ENCODE measurements at places on chromosomes 6 and 20.

DNA sequence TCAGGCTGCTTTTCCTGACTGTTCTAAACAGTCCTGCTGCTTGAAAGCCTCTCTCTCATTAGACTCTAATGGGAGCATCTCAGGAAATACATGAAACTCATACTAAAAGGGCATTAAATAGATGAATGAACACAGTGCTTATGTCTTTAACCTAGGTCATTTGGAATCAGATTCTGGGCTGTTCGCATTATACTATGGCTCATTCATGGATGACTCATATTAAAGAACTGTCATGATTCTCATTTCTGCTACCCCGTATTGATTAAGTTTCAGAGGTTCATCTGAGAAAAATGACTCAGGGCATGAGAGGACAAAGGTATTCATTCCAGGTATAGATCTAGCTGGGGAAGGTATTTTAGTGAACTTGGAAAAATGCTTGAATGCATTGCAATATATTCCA, 335.5 kb downstream of the GJA1 start:
- no peak for DNase-seq

GRCh38 chr6:89045011-89045387, 35.6 kb upstream of the PNRC1 start:
- DNase-seq, result no peak

- DNase-seq, result no peak
These were observed 361.9 kb upstream of the JARID2 start for GRCh38 chr6:14883921-14884320.

DNA sequence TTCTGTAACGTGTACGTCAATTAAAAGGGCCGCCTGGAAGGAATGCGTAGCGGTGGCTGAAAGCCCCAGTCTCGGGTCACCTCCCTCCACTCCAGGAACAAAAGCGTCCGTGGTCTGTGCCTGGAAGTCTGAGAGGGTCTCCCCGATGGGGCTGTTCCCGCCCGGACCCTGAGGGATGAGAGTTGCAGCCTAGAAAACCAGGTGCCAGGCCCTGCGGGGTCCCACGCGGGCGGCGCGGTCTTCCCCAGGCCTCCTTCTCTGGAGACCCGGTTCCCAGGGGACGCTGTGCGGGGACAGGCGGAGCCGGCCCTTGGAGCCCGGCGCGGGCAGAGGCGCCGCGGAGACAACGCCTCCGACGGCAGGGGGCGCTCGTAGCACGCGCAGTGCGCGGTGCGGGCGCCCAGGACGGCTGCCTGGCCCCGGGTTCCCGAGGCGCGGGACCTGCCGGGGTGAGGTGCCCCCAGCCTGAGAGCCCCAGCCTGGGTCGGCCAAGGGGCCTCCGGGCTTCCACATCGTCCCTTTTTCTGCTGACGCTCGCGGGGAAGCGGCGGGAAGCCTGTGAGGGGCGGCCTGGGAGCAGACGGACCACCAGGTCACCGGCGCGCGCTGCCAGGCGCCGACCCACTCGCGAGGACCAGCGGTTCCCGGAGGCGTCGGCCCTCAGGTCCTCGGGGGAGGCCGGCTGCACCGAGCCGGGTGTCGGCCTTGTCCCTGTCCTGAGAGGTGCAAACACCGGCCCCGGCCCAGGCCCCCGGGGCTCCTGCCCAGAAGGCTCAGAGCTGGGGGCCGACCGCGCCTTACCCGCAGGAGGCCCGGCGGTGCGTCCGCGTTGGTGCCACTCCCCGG, 5.3 kb upstream of the FOXC1 start:
- no peak for DNase-seq

- no peak for DNase-seq
These were observed 1.0 kb upstream of the LY6G6D start for GRCh38 chr6:31713991-31714684.

- no peak for DNase-seq
These were observed 1.1 kb downstream of the SNPH start for GRCh38 chr20:1267161-1267560.

DNA sequence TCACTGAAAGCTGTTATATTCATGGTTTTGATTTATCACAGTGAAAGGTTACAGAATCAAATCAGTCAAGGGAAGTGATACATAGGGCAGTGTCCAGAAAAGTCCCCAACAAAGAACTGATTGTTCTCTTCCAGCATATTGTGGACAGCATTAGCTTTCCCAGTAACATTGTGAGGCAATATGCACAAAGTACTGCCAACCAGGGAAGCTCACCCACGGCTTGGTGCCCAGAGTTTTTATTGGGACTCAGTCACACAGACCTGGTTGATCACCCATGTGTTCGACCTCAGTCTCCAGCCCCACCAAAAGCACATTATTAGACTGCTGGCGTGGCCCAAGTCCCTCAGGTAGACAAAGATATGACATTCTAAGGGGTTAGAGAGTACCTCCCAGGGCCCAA, 76.0 kb downstream of the LCA5 start:
- no peak for DNase-seq

GRCh38 chr6:156890627-156891314, 113.6 kb downstream of the ARID1B start:
- DNase-seq, result no peak

DNA sequence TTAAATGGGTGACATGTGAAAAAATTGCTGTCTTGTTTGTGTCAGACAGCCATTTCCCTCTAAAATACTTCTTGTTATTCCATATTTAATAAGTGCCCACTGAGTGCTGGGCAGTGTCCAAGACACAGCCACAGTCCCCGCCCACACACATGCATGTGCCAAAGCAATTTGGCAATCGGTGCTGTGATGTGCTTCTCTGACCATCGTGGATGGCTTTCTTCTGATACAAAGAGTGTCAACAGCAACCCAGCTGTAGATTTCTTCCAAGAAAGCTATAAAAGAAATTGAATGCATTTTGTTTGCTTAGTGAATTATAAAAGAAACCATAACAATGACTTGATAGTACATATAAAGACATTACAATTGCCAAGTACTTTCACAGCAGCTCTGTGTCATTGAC, 140.5 kb upstream of the ATXN1 start:
- DNase-seq, result peak; percentile 51

GRCh38 chr6:101386982-101387381, 6.5 kb upstream of the GRIK2 start:
- no peak for DNase-seq

DNA sequence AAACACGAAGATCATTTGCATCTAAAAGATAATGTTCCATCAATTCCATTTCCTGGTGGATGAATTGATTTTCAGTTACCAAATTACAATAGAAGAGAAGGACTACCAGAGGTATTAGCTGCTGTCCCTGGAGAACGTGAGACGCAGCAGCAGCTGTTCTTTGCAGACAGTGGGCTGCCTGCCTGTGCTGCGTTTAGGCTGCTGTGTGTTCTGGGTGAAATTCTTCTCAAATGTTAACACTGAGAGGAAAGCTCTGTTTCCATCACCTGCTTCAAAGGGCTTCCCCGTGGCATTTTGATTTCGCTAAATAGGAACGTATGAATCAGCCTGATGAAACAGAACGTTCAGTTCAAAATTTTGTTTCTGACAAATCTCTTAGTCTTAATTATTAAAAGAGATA, 362.2 kb downstream of the C6orf118 start:
- no peak for DNase-seq

GRCh38 chr6:139135578-139136545, 982 bp downstream of the HECA start:
- peak; percentile 24 for DNase-seq

DNA sequence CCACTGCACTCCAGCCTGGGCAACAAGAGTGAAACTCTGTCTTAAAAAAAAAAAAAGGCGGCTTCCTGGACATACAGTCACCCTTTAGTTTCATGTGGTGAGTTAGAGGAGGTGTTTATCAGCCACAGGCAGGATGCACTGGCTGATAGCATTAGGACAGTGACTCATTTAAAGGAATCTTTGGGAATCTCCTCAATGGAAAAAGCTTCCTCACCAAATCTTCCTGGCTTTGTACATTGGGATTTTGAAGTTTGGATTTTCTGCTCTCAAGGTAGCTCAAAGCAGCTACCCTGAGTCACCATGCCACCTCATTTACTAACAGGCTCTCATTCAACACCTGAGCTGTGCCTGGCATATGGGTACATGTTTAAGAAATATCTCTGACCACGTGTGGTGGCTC, 20.2 kb downstream of the PRPH2 start:
- no peak for DNase-seq
